Hair follicle dermal papilla cell (primary cell): ENCODE measurements at places on chromosomes 7 and 10. TPM values are rescaled to one million over a fixed set of nuclear protein-coding genes. Genes with fewer than 3 reads are reported as not detected.

Gene C7orf33
- total RNA-seq = not detected in 2 replicates

Gene HOXA2
- 0.12 and 0.32 TPM in 2 replicates for total RNA-seq

Gene SAP25
- total RNA-seq = not detected in 2 replicates

Gene MOGAT3
- not detected in 2 replicates for total RNA-seq

Gene ARPC1A
- total RNA-seq = 111 and 113 TPM in 2 replicates
